ENCODE measurements at places on chromosomes 12 and 14.
A peak's percentile ranks its signal among the peaks of the same experiment; 100 is the strongest.

DNA sequence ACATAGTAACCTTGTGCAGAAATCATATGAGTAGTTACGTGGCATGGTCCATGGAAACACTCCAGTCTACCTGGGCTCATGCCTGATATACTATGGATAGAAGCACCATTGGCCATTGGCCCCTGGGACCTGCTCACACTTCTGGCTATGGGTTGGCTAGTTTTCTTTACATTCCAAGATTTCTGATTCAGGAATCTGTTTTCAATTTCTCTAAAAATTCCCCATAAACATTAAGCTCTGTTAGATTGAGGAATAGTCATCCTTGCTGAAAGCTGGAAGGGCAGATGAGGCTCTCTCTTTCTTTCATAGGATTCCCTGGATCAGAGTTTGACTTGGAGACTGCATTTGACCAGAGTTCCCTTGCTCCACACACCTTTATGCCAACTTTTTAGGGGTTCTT, 37.3 kb upstream of the RAP1B start:
- no peak overlapping the region for H3K27ac ChIP-seq
- H3K27me3 ChIP-seq = no peaks in the 10 kb centered on the region
- DNase-seq = no peak
- no peaks in the 10 kb centered on the region for H3K36me3 ChIP-seq
- H3K4me1 ChIP-seq = no peaks in the 10 kb centered on the region
- H3K4me3 ChIP-seq = no peak overlapping the region

DNA sequence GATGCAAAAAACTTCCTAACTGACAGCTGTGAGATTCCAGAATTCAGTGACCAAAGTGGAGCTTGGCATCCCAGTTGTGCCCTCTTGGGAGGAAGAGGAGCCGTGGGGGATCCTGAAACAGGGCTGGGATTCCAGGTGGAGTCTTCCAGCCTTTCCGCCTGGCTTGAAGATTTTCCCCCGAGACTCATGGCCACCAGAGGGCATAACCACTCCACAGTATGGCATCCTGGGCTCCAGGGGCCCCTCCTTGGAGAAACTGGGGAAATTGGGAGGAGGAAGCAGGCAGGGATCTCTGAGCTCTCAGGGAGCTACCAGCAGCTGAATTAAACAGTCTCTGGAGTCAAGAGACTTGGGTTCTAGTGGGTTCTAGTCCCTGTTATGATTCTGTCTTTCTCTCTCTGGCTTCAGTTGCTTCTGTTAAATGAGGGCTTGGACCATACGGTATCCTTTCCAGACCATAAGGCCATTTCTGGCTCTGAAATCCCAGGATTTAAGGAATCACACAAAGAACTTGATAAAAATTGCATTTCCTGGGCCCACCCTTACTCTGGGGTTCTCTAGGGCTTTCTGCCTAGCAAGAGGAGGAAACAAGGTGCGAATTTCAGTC, 2.6 kb upstream of the TAMALIN start:
- H3K36me3 ChIP-seq = no peaks in the 10 kb centered on the region
- H3K4me1 ChIP-seq = no peaks in the 10 kb centered on the region

DNA sequence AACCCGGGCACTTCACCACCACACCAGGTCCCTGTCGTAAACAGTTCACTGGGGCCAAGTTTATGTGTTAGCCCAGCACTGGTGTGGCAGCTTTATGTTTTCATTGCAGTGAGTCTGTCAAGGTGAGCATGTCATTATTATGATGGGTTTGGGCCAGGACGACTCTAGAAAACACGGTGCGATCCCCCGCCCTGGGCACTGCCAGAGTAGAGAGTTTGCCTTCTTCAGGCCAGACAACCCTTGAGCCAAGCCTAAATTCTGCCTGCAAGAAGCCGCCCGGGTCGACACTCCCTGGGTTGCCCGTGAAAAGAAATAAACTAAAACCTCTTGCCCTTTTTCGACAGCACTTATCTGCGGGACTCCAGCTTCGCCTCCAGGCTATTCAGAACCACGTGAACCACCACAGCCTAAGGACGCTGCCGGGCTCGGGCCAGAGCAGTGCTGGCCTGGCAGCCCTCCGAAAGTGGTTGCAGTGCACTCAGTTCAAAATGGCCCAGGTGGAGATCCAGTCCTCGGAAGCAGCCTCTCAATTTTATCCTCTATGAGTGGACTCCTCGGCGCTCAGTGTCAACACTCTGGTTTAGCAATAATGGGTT, 81.8 kb downstream of the PRIMA1 start:
- no peaks in the 10 kb centered on the region for H3K36me3 ChIP-seq
- H3K27me3 ChIP-seq = no peaks in the 10 kb centered on the region
- DNase-seq = peak; percentile 52
- H3K4me3 ChIP-seq = no peak overlapping the region

DNA sequence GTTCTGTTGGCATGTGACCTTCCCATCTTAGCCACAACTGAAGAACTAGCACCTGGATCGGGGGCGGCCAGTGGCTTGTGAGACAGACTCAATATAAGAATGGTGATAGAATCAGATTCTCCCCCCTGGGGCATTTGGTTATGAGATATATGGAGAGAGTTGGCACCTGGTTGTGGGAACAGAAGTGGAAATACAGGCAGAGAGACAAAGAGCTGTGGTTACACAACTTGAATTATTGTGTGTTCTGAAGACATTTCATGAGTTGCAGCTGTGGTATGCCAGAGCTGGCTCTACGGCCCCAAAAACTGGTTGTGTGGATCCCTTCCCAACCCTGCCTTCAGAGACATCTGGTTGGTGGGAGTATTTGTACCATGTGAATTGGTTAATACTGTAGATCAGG, 2.9 kb upstream of the MSRB3 start:
- DNase-seq = no peak
- no peaks in the 10 kb centered on the region for H3K27me3 ChIP-seq
- H3K4me3 ChIP-seq = no peak overlapping the region

Data from right atrium auricular region (tissue), 2 donors.